Mucosa of descending colon (tissue), 3 donors: ENCODE measurements at places on chromosomes 1 and 21.

DNA sequence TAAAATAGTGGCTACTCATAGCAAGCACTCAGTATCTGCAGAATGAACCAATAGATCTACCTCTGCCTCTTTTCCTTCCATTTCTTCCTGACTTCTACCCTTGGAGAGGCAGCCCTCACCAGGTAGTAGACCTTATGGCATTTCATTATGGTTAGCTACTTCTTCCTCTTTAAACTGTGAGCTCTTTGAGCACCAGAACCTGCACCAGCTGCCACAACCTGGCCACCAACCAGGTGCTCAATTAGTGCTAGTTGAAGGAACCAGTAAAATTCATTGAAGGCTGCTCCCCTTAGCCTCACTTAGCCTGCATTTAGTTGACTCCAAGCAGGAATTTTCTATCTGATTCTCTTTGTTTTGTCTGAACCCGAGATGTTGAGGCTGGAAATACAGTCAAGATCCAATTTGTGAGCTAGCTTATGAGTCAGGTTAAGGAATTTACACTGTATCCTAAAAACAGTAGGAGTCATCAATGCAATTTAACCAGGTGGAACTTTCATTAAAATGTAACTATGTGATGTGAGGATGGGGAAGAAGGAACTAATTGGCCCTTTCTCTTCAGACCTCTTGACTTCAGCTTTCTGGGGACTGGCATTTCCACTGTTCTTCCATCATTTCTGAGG is 81.5 kb upstream of the UBE2U start:
- DNase-seq, result no peak

- DNase-seq, result no peak
Measured at GRCh38 chr21:44013380-44014088, 1.4 kb downstream of the TRAPPC10 start.

- DNase-seq, result peak; percentile 48
Measured at GRCh38 chr1:226643177-226643576, 94.6 kb downstream of the STUM start.

DNA sequence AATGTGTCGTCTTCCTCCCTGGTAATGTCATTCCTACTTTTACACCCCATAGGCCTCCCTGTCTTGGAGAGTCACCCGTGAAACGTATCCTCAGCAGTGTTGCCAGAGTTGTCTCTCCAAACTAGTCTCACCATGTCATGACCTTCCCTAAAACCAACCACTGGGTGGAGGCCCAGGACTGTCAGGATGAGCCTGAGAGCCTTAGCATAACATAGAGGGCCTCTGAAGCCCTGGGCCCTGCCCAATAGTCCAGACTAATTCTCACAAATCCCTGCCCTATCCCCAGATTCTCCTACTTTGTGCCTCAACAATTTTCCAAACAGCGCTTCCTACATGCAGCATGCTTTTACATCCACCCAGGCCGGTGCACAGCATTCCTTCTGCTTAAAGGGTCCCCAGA is 29.3 kb upstream of the HSD3B1 start:
- no peak for DNase-seq

GRCh38 chr21:17352996-17353655 is 159.7 kb upstream of the CXADR start:
- DNase-seq, result no peak

DNA sequence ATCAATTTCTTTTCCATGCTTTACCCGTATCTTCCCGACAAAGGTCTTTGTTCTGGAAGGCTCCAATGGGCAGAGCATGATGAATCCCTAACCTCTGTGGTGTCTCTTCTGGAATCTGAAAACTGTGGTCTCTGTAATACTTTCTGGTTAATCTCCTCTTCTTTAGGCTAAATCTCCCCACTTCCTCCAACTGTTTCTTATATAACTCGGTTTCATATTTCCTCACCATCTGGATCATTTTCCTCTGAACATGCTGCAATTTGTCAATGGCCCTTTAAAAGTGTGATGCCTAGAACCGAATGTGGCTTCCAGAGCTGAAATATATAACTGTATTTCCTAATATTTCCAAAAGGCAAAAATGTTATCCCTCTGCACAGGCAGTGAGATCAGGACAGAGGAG is 66.1 kb downstream of the ALG14 start:
- no peak for DNase-seq

GRCh38 chr1:180841415-180841814 is 71.3 kb upstream of the KIAA1614 start:
- no peak for DNase-seq

DNA sequence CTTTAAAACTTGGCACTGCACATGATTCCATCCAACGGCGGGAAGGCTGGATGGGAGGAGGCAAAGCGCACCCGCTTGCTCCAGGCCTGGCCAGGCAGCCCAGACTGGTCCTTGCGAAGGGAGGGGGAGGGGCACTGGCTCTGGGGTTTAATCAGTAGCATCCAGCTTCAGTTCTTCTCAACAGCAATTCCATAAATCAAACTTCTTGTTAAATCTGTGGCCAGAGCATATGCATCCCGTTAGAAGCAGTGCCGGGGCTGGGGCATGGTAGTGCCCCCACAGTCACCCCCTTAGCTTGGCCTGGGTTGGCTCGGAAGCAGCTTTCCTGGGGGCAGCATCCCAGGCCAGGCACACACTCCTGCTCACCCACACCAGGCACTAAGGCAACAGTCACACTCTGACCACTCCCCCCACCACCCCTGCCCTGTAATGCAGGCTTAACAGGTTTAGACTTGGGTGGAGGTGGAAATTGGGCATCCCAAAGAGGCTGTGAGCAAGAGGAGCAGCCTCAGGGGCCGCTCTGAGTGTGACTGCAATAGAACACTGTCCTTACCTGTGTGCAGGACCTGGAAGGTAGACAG is 94.1 kb upstream of the CASZ1 start:
- DNase-seq, result no peak

- no peak for DNase-seq
Measured at GRCh38 chr1:49597436-49597835, 426.3 kb downstream of the AGBL4 start.

DNA sequence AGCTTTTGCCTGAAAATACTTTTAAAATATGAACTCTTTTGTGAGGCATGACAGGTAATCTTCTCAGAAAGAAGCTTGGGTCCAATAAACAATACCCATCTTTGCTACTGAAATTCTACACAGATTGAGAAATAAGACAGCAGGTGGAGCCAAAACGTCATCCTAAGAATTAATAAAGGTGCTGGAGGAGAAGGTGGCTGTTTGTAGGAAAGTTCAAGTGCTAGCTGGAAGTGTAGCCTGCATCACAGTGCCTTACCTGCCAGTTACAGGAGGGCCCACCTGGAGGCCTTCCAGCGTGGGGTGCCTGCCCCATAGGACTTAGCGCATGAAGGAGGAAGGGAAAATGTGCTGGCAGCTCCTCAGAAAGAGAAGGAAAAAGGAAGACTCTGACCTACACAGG is 93.7 kb downstream of the TTC3 start:
- no peak for DNase-seq

- DNase-seq, result no peak
Measured at GRCh38 chr1:151966061-151966460, 27.6 kb downstream of the S100A10 start.
